ENCODE measurements at places on chromosomes 1 and 21.

- DNase-seq: no peak
These were observed 481 bp upstream of the EXTL1 start for GRCh38 chr1:26020941-26021646.

DNA sequence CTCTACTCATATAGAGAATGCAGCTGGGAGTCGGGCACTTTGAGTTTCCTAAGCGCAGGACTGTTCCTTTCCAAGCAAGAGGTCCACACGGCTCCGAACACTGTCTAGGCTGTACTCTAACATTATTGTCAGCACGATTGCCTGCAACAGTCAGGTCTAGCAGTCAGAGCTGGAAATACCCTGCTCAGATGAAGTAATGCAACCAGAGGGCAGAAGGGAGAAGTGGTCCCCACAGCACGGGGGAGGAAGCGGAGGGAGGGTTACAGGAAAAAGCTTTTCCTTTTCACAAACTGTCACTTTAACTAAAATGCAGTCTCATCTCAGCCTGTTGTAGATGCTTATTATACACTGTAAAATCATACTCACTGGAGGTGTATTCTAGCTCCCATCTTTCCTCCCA lies 98.9 kb upstream of the SLC44A3 start:
- DNase-seq: no peak

DNA sequence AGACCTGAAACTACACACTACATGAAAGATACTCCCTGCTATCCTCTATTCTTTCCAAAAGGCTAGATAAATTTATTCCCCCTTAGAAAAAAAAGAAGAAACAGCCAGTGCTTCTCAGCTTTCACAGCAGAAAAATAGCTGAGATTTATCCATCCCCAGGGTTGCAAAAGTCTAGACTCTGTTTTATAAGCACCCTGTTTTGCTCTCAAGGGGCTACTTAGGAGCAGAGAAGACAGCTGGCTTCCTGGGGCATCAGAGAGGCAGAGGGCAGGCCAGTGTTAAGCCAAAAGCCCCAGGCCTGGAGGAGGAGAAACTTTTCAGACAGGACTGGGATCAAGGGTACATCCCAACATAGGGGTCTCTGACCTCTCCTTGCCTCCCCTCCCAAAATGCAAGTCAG lies 3.9 kb downstream of the LAMB3 start:
- DNase-seq: no peak

DNA sequence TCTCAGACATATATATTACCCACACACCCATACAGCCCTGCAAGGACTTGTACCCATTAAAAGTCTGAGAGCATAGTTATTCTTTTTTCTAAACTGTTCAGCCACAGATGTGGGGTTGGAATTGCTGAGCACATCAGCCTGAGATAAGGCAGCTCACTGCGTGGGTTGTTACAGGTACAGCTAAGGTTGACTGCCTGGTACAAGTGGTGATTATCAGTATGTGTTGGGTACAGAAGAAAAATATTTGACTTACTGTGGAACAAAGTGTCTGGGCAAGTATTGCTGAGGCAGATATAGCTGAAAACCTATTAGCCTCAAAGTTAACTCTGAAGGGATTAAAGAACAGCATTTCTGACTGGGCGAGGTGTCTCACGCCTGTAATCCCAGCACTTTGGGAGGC lies 5.0 kb downstream of the STX12 start:
- DNase-seq: no peak

DNA sequence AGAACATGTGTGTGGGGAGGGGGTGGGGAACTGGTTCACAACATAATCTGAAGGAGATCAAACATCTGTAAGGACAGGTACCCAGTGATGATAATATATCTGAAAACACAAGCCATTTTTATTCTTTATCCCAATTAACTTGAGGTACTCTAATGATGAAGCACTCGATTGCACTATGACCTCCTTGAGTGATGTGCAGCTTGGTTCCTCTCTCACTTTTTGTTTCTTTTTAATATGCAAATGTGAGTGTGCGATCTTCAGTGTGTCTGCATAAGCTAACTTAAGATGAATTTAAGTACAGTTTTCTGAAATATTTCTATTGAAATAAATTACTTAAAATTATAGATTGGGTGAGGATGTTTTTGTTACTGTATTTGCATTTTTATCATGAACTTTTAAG lies 50.6 kb upstream of the ANGPTL1 start:
- DNase-seq: no peak

DNA sequence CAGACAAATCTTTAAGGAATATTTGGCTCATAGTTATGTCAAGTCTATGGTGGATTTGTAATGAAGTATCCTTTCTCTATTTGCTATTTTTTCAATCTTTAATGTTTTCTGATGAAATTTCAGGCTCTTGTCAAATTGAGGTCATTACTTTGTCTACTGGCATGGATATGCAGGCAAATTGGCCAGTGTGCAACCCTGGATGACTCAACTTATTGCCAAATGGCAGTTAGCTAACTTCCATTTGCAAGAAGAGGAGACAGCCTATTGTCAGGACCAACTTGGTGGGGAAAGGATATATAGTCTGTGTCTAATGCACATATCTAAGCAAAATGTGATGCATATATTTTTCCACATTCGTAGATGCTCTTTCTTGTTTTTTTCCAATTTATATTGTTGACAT lies 530.5 kb downstream of the PTBP2 start:
- DNase-seq: no peak

GRCh38 chr1:223730479-223731132 lies 18.3 kb downstream of the CAPN2 start:
- DNase-seq: no peak

DNA sequence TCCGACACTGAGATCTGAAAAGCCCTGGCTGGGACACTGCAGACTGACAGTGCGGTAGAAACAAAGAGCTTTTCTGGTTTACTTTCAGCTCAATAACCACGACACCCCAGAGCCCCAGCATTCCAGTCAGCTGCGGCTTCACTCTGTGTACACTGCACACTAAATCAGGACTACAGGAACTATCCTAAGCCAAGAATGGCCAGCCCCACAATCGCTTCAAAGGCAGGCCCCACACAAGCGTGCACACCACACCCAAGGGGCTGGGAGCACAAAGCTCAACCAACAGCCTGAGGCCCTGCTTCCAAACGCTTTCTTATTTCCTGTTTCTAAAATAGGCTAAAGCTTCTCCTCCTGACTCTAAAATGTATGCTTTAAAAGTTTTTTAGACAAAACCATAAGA lies 28.4 kb downstream of the URB1 start:
- DNase-seq: no peak

DNA sequence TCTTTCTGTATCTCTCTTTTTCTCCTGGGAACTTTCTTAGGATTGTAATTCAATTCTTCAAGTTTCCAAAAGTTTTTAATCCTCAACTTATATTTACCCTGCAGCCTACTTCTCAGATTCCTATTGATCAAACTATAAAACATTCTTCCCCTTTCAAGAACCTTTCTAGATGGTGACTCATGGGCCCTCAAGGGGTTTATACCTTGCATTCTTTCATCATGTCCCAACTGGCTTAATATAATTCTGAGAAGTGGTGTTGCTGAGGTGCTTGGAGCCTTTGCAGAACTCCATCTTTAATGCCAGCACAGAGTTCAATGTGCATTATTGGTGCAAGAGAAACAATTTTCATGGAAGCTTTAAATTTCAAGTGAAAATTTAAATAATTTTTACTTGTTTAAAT lies 273.4 kb downstream of the VAV3 start:
- no peak for DNase-seq

- DNase-seq: no peak
These were observed 116.0 kb downstream of the MRPL39 start for GRCh38 chr21:25491267-25491666.

DNA sequence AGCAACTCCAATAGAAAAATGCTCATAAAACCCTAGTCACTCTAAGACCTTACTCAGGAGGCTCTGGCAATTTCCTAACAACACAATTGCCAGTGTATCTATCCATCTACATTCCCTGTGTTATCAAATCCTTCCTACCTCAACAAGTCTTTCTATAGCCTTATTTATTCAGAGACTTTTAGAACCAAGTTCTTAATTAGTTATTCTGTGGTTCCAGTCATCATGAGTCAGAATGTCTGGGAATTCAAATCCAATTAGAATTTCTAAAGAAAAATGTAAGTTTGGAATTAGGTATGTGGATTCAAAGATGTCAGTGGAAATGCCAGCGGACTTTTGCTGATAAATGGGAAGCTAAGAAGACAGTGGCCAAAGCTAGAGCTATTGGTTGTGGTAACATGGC lies 302.6 kb upstream of the C1orf87 start:
- no peak for DNase-seq

DNA sequence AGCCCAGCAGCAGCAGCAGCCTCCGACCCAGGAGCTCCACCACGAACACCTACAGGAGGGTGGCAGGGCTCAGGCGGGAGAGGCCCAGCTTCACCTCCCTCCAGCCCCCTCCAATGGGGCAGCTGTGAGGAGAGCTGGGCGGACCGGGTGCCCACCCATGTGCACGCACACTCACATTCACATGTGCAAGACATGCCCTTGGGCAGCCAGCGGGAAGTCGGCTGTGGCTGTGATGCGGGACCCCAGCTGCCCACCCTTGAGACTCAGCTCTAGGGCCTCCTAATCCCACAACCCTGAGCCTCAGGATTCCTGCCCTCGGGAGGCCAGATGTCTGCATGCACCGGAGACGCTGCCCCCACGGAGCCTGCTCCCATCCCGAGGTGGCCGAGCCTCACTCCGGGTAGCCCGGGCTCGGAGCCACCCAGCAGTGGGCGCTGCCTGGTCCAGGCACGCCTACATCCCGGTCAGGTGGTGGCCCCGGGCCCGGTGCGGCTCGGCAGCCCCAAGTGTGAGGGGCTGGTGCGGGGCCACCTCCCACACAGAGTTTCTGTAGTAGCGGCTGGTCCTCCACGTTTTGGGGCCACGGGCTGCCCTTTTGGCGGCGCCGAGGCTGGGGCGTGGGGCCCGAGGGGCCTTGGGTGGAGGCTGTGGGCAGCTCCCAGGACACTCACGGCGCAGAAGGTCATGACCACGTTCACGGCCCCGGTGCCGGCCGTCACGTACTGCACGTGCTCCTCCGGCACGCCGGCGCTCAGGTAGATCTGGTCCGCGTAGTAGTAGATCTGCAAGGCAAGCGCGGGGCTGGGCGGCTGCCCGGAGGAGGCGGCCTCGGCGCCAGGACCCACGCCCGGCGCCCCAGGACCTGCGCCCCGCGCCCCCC lies 12.9 kb upstream of the SLC2A7 start:
- no peak for DNase-seq

DNA sequence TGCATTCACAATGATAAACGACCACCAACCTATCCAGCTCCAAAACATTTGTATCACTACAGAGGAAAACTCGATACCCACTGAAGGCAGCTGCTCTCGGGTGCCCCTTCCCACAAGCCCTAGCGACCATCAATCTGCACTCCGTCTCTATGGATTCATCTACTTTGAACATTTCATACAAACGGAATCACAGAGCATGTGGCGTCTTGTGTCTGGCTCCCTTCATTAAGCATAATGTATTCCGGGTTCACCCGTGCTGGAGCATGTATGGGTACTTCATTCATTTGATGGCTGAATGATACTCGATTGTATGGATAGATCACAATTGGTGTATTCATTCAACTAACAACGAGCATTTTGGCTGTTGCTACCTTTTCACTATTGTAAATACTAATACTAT lies 340.2 kb downstream of the SMYD3 start:
- no peak for DNase-seq

GRCh38 chr1:203580733-203581132 lies 45.9 kb upstream of the ATP2B4 start:
- DNase-seq: no peak

DNA sequence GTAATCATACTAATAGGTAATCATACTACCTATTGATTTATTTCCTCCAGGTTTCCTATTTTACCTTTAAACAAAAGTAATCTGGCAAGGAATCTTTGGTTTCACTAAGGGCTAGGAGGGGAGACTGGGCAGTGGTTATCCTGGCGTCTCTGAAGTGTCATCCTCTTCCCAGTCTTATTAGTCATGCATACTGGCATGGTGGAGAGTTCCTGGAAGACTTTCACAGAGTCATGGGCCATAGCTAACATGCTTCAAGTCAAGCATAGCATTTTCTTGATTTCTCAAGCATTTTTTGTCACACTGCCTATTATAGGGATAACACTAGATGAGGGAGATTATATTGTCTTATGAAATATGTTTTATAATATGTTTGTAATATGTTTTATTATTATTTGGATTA lies 64.0 kb upstream of the ASB17 start:
- DNase-seq: no peak

DNA sequence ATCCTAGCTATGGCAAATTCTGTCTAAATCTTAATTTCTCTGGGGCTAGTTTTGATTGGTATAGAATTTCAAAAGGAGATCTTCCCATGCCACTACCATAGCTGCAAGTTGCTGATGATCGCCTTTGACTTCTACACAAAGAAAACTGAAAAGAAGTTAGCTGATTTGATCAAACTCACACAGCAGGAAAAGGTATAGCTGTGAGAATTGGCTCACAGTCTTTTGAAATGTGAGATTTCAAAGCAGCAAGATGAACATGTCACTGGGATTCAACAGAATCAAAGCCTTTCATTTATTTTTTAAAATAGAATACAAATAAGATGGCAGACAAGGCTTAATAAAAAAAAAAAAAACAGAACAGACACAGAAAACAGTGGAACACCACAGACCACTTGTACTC lies 7.5 kb upstream of the RGS1 start:
- no peak for DNase-seq

DNA sequence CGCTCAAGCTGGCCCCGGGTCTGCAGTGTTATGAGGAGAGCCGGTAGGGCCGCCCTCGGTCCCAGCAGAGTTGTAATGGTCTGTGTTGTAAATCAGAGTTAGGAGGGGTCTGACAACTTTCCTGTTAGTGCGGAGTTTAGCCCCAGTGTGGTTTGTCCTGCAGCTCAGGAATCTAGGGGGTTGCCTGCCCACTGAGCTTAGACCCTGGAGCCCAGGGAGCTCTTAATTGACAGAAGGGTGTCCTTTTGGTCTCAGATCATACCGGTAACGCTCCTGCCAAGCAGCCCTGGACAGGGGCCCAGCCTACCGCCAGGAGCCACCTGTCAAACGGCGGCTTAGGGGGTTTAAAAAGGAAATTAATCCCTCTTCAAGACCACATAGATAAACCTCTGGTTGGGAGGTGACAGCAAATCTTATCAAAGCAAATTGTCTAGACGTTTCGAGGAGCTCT lies 164.4 kb downstream of the DYRK1A start:
- DNase-seq: no peak

DNA sequence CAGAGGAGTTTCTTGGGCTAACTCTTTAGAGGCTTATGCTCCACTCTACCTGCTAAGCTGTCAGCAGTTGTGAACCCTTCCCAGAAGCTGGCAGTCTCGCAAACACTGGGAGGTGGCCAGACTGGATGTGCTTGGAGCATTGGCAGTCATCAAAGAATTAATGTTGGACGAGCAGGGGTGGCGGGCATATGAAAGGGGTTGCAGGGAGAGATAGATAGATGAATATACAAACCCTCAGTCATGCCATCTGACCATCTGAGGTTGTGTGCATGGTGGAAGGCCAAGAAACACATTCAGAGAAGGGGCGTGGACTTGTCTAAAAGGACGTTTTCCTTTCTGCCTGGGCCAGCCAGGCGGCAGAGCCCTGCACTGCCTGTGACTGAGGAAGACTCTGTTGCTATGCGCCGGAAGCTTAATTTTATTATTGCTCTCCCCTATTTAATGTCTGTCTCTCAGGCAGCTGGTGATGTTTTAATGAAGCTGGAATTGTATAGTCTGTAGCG lies 164.4 kb downstream of the PBX1 start:
- no peak for DNase-seq

Measured in stimulated activated CD4-positive, alpha-beta T cell treated with anti-CD3 and anti-CD28 coated beads, Interleukin-1b, Interleukin-23, amount 100 ng/mL, for 1 hour (primary cell).